HTR-8/SVneo (cell line): ENCODE measurements at places on chromosomes 2 and 18.

- no peak for DNase-seq
Observed at GRCh38 chr2:53114582-53114981, 653.0 kb upstream of the CHAC2 start.

GRCh38 chr2:157420771-157421323, 23.0 kb downstream of the CYTIP start:
- DNase-seq: no peak

GRCh38 chr18:10401521-10401920, 52.9 kb upstream of the APCDD1 start:
- no peak for DNase-seq

- no peak for DNase-seq
Observed at GRCh38 chr2:88212251-88212790, 42.2 kb downstream of the THNSL2 start.

DNA sequence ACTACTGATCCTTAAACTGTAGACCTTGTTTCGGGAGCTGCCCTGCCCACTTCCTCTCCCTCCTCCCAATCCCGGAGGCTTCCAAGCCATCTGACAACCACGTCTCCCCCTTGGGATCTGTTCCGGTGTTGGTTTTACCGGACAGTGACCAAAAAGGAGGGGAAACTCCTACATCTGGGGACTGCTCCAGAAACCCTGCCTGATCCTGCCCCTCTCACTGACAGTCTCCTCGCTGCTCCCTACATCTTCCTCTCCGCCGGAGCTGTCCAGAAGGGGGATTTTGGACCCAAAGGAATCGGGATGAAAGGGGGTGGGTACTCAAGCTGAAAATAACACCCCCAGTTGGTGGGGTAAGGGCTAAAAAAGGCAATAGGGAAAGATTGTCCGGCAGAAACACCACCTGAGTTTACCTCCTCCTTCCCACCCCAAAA, 1.5 kb downstream of the INO80D start:
- peak; percentile 78 for DNase-seq

- no peak for DNase-seq
Observed at GRCh38 chr2:28164280-28164801, 228.3 kb upstream of the FOSL2 start.

- no peak for DNase-seq
Observed at GRCh38 chr2:70964133-70964532, 14.3 kb upstream of the ANKRD53 start.

- DNase-seq: no peak
Observed at GRCh38 chr2:19529677-19530076, 171.3 kb upstream of the OSR1 start.

GRCh38 chr2:149902081-149902480, 314.5 kb upstream of the MMADHC start:
- no peak for DNase-seq

DNA sequence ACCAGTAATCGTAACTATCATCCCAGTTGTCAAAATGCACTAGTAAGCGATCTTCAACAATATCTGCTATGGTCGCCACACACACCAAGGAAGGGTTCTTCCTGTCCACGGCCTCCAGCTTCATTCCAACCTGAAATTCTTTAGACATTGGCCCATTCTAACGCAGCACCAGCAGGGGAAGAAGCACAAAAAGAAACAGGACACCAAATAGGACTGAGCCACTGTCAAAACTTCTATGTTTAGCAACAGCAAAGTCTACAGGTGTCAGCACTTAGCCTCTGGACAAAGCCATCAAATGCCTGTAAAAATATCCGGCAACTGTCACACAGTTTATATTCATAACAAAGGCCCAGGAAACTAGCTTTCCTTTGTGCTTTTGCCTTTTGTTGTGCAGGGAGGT, 175.0 kb downstream of the L3MBTL4 start:
- DNase-seq: no peak

DNA sequence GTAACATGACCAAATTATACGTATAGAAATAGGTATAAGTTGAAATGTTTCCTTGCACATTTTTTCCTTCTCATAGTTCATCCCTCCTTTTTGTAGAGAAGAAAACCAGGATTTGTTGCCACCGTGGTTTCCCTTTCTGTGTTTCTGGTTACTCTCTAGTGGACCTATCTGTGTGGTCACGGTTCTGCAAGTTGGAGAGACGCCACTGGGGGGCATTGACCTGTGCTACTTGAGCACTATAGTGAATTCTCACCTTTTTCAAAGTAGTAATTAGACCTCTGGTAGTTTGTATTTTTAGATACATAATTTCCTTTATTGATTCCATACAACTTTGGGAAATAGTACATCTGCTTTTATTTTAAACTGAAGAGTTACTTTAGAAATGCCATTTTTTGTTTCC, 444.8 kb downstream of the PTPRM start:
- no peak for DNase-seq

DNA sequence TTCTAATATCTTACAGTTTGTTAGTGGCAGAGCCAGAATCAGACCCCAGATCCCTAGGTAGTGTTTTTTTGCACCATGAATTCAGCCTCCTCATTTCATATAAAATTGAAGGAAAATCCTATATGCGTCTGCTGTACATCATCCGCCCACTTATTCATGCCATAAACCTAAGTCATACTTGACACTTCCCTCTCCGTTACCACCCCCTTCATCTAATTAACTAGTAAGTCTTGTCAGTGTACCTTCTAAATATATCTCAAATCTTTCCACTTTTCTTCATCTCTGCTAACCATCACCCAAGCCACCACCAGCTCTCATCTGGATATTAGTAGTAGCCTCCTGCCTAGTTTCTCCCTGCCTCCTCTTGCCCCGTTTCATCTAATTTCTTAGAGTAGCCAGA, 248.7 kb upstream of the SIX3 start:
- DNase-seq: no peak
